ENCODE measurements at places on chromosomes 7 and 10.

- DNase-seq, result no peak
Measured at GRCh38 chr10:113130014-113130641, 180.1 kb downstream of the TCF7L2 start.

GRCh38 chr10:92845921-92846320 is 2.4 kb upstream of the EXOC6 start:
- no peak for DNase-seq

DNA sequence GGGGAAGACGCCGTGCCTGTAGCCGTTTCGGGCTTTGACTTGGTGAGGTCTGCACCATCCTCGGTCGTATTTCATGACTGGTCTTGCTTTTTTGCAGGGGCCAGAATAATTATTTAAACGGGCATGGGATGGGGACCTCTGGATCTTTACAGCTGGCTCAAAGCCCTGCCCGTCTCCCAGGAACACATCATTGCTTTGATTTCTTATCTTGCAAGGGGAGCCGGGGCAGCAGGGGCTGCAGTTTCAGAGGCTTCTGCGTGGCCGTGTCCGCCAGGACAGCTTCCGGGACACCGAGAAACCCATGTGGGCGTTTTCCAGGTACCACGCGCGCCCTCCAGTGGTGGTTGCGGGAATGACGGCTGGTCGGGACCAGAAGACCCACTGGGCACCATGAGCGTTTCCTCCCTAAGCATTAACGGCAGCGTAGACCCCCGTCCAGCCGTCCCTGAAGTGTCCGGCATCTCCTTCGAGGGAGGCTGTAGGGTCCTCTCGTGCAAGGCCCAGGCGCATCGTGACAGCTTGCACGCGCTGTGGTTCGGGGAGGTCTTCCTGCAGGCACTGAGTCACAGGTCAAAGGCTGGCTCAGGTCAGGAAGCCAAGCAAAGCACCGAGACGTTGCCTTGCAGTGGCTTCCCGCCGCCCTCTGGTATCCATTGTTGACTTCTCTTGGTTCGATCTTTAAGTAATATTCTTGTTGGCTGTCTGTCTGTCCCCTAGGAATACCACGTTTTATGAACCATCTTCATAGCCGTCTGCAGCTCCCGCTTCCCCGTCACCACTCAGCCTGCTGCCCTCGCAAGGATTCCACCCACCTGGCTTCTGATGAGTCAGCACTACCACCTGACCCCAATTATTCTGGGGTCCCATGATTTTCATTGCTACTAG is 16.2 kb upstream of the ZFAND2A start:
- DNase-seq, result no peak

GRCh38 chr10:95414844-95415485 is 124.2 kb upstream of the PDLIM1 start:
- DNase-seq, result no peak

GRCh38 chr7:133784486-133785001 is 342.6 kb upstream of the LRGUK start:
- no peak for DNase-seq

- DNase-seq, result no peak
Measured at GRCh38 chr10:129550658-129551057, 83.6 kb downstream of the MGMT start.

GRCh38 chr7:4700577-4701235 is 18.6 kb downstream of the FOXK1 start:
- no peak for DNase-seq

GRCh38 chr10:26310361-26310760 is 93.8 kb downstream of the GAD2 start:
- DNase-seq, result no peak

DNA sequence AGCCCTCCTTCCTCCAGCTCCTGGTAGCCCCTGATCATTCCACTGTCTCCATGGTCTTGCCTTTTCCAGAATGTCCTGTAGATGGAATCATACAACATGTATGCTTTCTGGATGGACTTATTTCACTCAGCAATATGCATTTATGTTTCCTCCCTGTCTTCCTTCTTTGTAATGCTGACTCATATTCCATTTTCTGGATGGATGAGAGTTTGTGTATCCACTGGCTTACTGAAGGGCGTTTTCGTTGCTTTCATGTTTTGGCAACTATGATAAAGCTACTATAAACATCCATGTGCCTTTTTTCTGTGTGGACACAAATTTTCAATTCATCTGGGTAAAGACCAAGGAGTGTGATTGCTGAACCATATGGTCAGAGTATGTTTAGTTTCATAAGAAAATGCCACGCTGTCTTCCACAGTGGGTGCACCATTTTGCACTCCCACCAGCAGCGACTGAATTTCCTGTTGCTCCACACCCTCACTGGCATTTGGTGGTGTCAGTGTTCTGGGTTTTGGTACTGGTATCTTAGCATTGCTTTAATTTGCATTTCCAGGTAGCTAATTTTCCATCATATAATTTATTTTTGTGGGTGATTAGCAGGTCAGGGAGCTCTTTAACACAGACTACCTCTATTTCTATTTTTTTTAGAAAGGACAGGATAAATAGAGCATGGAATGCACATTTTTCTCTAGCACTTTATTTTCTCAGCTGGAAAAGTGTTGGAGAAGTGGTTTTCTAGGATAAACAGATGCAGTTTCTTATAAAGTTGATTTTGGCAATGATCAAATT is 252.2 kb downstream of the WDR37 start:
- DNase-seq, result no peak

DNA sequence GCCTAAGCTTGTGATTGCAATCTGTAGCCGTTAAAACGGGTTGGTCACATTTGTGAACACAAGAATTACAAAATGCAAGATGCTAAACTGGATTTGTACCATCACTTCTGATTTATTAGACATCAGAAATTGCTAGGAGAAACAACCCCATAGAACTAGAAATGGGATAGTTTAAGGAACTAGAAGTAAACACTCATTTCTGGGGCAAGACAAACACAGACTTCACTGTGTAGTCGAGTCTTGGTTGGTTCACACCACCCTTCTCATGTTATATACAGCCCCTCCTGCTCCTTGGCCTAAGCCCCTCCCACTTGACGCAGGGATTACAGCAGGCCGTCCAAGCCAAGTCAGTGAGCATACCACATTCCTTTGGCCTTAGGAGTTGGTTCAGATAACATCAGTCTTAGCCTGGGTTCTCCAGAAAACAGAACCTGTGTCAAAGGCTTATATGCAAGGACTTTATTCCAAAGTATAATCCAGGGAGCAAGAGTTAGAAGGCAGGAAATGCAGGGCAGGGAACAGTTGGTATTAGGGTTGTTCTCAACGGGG is 2.0 kb upstream of the NRAP start:
- DNase-seq, result no peak

Data from kidney epithelial cell (primary cell).